Fibroblast of villous mesenchyme (primary cell): ENCODE measurements at places on chromosomes 3 and 15. TPM values are rescaled to one million over a fixed set of nuclear protein-coding genes. Genes with fewer than 3 reads are reported as not detected.

Gene ALPK3
- total RNA-seq, result 0.86 and 1.3 TPM in 2 replicates

Gene STRIT1
- not detected in 2 replicates for total RNA-seq

Gene DNAH1
- 4.7 and 4.8 TPM in 2 replicates for total RNA-seq

Gene GOLGA8S
- total RNA-seq, result under 0.01 TPM in 2 replicates

Gene PLA2G4E
- not detected in 2 replicates for total RNA-seq

Gene ADAMTS9
- total RNA-seq, result 1.7 and 1.9 TPM in 2 replicates

Gene ISLR
- 73.8 and 83.4 TPM in 2 replicates for total RNA-seq

Gene PRSS50
- not detected in 2 replicates for total RNA-seq

Gene TICRR
- 5.2 TPM in 2 replicates for total RNA-seq

Gene POPDC2
- total RNA-seq, result 1.3 TPM in 2 replicates

Gene FSTL1
- total RNA-seq, result 997 and 1,795 TPM in 2 replicates

Gene LSG1
- 56.6 and 65.1 TPM in 2 replicates for total RNA-seq

Gene MYO9A
- 47.4 and 51.8 TPM in 2 replicates for total RNA-seq

Gene TMCO5A
- not detected in 2 replicates for total RNA-seq

Gene C15orf61
- 2.6 and 3.2 TPM in 2 replicates for total RNA-seq

Gene SCN11A
- under 0.01 TPM in 2 replicates for total RNA-seq

Gene LIPH
- total RNA-seq, result under 0.01 TPM in 2 replicates

Gene CPNE9
- not detected in 2 replicates for total RNA-seq

Gene GADL1
- not detected in 2 replicates for total RNA-seq

Gene ADAMTSL3
- under 0.01 TPM in 2 replicates for total RNA-seq

Gene NGLY1
- total RNA-seq, result 20.9 and 36.3 TPM in 2 replicates

Gene C3orf85
- total RNA-seq, result not detected in 2 replicates

Gene SCAMP5
- 0.43 and 1.6 TPM in 2 replicates for total RNA-seq

Gene EEF1AKMT4
- 3.9 and 5.6 TPM in 2 replicates for total RNA-seq

Gene FMN1
- total RNA-seq, result 4.5 and 8.6 TPM in 2 replicates

Gene CYP19A1
- not detected in 2 replicates for total RNA-seq

Gene PTH1R
- 2.3 and 2.6 TPM in 2 replicates for total RNA-seq

Gene CFAP161
- 0.64 and 0.86 TPM in 2 replicates for total RNA-seq

Gene SH3GL3
- total RNA-seq, result under 0.01 TPM in 1 of 2 replicates, not detected in the other

Gene SLC22A13
- total RNA-seq, result 0.32 and 0.43 TPM in 2 replicates

Gene ZBTB20
- 22.9 and 28.1 TPM in 2 replicates for total RNA-seq

Gene ANKUB1
- not detected in 2 replicates for total RNA-seq

Gene TTLL13
- under 0.01 and 0.32 TPM in 2 replicates for total RNA-seq

Gene FOXB1
- total RNA-seq, result not detected in 2 replicates
